ENCODE measurements at places on chromosomes 12 and 14.

DNA sequence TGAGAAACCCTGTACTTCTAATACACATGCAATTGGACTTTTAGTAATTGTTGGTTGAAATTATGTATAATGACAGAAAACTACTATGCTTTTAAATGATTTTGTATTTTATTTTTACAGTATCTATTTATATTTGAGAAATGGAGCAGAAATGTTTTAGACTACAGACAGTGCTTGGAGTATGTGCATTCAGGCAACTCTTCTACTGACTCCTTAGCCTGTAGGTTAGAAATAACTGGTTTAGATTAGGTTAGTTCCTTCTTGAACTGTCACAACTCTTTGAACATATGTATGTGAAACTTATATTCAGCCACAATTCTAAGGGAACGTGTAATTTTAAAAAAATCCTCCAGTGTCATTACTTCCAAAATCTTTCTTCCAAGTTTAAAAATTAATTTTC, 1.7 kb downstream of the FGFR1OP2 start:
- no peak for DNase-seq

- peak; percentile 46 for DNase-seq
These were observed 882 bp downstream of the HECTD1 start for GRCh38 chr14:31206536-31207286.

DNA sequence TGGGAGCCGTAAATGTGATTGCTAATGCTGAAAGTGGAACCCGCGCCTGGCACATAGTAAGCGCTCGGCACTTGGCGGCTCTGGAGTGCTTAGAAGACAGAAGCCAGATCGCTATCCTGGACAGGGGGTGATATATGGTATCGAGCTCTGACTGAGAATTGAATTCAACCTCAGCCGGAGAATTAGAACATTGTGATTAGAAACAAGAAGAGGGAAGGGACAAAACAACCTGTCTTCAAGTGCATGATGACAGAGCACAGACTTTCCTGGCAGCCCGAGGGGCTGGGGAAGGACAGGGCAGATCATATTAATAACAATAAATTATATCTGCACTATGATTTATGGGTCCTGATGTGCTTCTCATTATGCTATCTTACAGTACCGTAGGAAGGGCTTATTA, 66.9 kb upstream of the TBX3 start:
- DNase-seq = no peak

DNA sequence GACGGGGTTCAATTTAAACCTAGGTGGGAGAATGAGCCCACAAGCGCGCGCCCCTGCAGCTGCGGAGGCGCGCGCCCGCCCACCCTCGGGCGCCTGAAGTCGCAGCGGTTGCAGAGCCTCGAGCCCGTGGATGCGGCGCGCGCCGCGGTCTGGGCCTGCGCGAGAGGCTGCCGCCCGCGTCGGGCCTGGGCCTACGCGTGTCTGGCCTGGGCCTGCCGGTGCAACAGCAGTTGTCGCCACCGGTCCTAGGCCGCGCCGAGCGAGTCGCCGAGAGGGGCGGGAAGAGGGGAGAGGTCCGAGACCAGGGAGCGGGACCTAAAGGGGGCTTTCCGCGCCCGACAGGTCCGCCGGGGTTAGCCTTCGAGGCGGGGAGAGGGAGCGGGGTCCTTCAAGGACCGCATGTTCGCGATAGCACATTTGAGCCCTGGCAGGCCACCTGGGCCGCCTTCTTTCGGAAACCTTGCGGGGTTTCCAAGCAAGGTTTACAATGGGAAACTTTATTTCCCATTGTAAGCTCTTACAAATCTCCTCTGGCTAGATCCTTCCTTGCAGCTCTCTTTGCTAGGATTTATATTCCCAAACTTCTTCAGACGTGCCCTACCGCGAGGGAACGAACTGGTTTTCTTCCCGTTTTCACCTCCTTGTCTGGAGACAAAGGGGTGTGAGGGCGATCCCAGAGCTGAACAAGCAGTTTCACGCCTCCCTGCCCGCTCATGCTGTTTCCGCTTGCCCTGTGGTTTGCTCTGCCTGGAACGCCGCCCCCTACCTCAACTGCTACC, 6.8 kb downstream of the SIX6 start:
- DNase-seq = no peak

DNA sequence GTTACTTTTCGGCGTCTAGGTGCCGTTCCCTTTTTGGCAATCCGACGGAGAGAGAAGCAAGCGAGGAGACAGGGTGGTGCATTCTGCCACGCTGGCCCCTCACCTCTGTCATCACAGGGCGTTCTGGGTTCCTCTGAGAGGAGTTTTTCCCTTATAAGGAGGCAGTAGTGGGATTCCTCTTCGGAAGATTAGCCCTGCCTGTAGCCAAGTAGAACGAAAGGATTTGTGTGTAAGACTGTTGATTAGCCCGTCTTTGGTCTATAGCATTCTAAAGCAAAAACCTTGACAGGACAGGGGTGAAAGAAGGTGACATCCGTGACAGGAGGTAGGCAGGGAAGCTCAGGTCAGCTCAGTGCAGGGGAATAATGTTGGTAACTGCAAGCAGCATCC, 9.1 kb upstream of the NEMF start:
- peak; percentile 43 for DNase-seq

- no peak for DNase-seq
These were observed 8.7 kb upstream of the ITFG2 start for GRCh38 chr12:2803635-2804392.

DNA sequence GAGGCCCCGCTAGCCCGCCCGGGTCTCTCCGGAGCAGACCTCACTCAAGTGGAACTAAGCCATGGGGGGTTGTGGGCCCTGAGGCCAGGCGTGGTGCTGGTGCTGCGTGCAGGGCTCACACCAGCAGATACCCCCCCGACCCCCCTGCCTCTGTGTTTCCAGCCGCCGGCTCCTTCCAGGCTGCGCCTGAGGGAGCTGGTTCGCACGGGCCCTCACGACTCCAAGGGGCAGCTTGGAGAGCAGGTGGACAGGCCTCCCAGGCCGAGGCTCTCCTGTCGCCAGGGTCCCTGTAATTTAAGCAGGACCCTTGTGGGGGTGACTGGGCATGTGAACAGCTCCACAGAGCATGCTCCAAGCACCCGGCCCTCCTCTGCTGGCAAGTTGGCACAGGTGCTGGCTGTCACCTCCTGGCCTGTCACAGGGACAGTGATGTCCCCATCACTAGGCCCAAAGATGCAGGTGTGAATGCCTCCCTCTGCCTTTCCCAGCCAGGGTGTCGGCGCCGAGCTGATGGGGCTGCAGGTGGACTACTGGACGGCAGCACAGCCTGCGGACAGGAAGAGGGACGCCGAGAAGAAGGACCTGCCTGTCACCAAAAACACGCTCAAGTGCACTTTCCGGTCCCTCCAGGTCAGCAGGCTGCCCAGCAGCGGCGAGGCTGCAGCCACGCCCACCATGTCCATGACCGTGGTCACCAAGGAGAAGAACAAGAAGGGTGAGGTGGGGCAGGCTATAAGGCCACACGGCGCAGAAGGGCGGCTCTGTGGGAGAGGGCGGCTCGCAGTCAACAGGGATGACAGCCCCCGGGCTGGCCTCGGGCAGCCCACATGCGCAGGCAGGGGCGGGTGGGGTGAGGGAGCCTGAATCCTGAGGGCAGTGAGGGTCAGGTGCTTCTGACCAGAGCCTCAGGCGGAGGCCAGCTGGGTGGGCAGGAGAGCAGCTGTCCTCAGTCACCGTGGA, 5.9 kb upstream of the TEX22 start:
- DNase-seq = no peak

GRCh38 chr12:64937452-64937851, 113.0 kb downstream of the TBC1D30 start:
- DNase-seq = no peak

DNA sequence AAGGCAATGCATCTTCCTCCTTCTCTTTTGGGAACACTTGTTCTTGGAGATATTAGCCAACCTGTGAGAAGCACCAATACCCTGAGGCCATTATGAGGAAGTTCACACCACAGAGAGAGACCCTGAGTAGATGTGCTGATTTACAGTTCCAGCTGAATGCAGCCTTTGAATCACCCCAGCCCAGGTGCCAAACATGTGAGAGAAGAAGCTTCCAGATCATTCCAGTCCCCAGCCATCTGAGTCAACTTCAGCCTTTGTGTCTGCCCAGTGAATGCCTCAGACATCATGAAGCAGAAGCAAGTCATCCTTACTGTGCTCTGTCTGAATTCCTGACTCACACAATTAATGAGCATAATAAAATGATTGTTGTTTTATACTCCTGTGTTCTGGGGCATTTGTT, 25.1 kb downstream of the C12orf42 start:
- DNase-seq = no peak

DNA sequence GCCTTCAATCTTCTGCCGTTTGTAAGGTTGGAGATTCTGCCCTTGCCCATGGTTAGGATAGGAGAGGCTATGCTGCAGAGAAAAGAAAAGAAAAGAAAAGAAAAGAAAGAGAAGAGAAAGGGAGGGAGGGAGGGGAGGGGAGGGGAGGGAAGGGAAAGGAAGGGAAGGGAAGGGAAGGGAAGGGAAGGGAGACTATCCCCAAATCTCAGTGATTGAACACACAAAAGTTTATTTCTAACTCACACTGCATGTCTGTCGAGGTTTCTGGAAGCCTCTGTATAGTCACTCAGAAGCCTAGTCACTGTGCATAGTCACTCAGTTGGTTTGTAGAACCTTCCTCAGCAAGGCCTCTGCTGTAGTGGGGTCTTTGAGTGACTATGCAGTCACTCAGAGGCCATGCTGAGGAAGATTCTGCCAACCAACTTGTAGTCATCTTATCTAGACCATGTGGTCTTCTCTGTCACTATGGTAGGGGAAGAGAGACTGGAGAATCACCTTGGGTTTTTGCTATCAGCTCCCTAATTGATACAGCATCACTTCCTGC, 52.3 kb upstream of the ABCC9 start:
- DNase-seq = no peak

All from stimulated activated CD4-positive, alpha-beta T cell treated with anti-CD3 and anti-CD28 coated beads, Interleukin-4, amount 100 ng/mL, for 4 hours (primary cell).